Activated T-helper 1 cell treated with anti-CD3 and anti-CD28 coated beads, Interleukin-2, amount 50 U/mL, for 16 hours (primary cell): ENCODE measurements at places on chromosomes 5 and 9.

DNA sequence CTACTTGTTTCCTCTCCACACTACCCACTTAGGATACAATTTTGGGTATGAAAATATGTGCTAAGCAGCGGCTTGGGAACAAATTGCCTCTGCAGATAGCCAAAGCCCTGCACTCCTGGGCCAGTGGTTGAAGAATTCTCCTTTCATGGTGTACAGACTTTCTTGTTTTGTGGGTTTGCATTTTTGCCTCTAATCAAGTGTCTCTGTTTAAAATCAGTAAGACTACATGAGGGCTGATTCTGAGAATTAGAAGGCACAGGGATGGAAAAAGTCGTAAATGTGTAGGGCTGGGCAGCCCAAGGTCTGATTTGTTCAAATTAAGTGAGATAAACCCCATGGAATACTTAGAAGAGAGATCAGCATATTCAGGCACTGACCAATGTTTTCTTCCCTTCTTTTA, 103.7 kb upstream of the CD180 start:
- no peak for DNase-seq

- no peak for DNase-seq
Observed at GRCh38 chr5:154071799-154072413, 33.1 kb downstream of the MFAP3 start.

DNA sequence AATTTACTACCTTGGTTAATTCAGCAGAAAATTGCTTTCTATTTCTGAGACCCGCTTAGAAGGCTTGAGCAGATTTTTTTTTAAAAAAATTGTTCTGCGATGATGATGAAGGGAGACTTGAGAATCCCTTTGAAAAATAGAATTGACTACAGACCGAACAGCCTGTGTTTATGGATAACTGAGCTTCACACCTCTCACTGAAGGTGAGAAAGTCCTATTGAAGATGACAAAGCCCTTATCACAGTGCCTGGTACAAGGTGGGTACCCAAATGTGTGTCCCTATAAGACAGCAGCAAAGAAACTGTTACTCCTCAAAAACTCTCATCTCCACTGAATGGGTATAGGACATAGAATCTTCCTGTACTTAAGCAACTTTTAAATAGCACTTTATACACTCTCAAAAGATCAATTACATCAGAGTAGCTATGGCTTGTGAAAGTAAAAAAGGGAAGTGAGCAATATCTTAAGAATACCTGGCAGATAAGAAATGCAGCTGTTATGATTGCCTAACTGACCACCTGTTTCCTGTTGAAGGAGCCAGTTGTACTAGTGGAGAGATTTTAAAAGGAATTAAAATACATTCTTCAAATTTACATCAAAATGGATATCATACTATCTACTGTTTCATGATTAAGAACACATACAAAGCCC, 419.7 kb downstream of the CHSY3 start:
- DNase-seq: no peak

DNA sequence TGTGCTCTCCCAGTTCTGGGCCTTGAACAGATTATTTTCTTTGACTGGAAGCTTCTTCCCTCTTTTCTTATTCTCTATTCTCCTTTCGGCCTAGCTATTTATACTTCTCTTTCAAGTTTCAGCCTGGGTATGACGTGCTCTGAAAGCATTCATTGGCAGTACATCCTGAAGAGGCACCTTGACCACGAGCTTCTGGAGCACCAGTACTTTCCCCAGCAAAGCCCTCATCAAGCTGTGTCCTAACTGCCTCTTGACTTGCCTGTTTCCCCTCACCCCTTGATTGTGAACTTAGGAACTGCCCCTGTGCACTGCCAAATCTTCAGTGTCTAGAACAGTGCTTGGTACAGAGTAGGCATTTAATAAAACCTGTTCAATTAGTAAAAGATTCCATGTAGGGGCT, 154.9 kb downstream of the KCTD16 start:
- no peak for DNase-seq

DNA sequence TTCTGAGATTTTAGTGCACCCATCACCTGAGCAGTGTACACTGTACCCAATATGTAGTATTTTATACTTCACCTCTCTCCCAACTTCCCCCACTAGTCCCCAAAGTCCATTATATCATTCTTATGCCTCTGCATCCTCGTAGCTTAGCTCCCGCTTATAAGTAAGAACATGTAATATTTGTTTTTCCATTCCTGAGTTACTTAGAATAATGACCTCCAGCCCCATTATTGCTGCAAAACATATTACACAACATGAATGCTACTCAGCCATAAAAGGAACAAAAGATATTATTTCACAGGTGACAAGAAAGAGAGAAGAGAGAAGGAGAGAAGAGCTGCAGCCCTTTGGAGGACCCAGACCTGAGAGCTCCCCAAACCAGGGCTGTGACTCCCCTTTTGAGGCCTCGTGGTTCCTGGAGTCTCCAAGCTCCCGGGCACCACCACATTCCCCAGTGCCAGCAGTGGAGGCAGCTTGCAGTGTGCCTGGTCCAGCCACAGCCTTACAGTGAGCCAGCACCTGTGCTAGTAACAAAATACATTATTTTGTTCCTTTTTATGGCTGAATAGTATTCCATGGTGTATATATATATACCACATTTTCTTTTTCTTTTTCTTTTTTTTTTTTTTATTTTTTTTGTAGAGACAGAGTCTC, 194.5 kb upstream of the DAB2 start:
- no peak for DNase-seq

DNA sequence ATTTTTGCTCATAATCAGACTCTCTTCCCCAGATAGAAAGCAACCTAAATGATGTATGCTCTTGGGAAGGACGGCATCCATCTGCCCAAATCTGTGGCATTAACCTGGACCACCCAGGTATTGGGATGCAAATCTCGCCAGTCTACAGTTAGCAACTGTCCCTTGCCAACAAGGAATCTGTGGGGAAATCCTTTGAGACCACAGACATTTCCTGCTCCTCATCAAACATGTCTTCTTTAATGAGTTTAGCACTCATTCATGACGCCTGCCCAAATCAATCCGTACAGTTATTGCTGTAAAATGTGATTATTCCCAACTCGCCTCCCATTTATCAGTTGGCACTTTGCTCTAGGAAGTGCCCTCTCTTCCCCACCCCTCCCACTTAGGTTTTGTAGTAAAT, 7.8 kb downstream of the ROR2 start:
- DNase-seq: no peak

DNA sequence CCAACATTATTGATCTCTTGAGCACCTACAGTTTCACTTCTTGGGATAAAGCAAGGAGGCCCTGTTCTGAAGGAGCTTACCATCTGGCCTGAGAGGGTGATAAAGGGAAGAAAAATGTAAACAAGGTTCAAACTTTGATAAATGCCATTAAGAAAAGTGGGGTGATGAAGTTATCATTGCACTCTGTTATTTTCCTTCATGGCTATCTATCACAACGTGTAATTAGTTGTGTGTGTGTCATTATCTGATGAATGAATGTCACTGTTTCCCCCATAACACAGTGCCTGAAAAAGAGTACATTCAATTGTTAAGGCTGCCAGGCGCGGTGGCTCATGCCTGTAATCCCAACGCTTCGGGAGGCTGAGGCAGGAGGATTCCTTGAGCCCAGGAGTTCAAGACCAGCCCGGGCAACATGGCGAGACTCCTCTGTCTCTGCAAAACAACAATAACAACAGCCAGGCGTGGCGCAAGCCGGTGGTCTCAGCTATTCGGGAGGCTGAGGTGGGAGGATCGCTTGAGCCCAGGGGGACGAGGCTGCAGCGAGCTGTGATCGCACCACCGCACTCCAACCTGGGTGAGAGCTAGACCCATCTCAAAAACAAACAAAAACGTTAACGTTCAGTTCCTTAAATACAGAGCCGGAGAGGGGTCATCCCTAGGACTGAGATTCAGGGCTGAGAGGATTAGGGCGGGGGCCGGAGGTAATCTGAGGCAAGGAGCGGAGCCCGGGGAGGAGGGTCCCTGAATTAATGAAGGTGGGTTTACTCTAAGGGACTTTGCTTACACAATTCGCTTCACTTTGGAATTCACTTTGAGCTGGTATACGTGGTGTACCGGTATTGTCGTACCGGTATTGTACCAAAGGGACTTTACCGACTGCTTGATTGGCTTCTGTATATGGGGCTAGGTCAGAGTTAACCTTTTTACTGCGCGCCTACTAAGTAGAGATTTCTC, 917 bp downstream of the NHP2 start:
- DNase-seq: no peak

DNA sequence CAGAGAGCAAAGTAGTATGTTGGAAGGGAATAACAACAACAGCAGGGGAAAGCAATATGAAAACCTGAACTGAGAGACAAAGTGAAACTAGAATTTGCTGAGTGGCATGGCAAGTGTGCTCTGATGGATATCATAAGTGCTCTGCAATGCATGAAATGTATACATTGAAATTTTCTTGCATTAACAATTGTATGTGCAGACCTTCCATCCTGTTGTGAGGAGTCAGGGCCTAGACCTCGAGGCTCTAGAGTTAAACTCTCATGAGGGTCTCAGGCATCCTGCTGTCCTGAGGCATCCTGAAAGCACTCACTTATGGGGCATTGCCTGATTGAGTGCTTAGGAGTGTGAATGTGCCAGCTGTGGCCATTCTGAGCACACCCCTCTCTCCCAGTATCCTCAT, 1.1 kb downstream of the ECM2 start:
- DNase-seq: no peak

- no peak for DNase-seq
Observed at GRCh38 chr9:36165826-36166167, 3.4 kb upstream of the CCIN start.

DNA sequence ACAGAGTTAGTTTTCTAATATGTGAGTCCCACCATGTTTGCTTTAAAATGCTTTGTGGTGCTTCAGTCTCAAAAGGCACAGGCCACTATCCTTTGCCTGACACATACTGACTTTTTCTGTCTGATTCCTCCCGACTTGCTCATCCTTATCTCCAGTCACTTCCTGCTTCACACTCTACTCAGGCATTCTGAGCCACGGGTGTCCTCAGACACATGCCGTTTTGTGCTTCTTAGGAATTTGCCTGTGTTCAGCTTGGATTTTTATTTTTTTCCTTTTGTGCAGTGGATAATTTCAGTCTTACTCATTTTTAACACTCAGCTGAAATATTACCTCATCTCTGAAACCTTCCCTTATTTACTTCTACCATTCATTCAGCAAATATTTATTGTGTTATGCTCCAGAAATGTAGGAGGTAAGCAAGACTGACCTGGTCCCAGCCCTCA, 54.1 kb downstream of the MAN2A1 start:
- DNase-seq: no peak

DNA sequence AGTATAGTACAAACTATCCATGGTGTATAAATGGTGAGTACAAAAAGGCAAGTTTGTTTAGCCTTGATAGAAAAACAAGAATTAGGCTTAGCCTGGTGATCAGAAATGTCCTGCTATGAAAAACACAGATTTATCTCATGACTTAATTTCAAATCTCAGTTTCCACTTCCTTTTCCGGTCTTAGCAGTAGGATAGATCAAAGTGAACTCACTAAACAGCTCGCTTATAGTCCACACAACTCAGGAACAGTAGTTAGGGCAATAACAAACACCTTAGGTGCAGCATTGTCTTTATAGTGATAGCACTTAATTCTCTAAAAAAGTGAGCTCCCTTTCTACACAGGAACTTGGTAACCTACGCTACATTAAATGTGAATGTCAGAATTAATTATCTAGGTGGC, 11.4 kb downstream of the GOLGA1 start:
- DNase-seq: no peak

DNA sequence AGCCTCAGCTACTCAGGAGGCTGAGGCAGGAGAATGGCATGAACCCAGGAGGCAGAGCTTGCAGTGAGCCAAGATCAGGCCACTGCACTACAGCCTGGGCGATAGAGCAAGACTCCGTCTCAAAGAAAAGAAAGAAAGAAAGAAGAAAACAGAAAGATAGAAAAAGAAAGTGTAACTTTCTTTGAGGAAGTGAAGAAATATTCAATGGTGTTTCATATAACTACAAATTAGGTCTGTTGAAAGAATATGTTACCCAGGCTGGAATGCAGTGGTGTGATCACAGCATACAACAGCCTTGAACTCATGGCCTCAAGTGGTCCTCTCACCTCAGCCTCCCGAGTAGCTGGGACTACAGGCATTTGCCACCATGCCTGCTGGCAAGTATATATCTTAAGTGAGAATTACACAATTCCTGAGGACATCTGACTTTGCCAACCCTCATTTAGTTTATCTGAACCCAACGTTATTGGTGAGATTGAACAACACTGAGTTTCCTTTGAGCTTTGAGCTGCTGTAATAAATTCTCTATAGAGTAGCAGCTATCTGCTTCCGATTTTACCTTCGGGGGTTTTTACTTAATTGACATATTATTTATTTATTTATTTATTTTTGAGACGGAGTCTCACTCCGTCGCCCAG, 2.0 kb upstream of the FAF2 start:
- DNase-seq: no peak

DNA sequence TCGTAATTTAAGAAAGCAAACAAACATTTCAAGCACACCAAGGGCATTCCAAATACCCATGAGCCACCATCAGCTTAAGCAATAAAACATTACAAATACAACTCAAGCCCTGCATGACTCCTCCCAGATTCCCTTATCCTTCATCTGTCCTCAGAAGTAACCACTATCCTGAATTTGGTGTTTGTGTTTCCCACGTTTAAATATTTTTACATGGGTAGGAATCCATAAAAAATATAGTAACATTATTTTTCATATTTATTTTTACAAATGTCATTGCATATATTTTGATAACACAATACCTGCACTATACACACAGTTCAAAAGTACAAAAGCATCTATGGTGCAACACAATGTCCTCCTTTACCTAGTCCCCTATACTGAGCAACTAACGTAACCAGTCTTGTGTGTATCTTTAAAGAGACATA, 6.4 kb downstream of the PRKAA1 start:
- DNase-seq: no peak

- no peak for DNase-seq
Observed at GRCh38 chr9:130627051-130627450, 37.3 kb upstream of the PRDM12 start.

- DNase-seq: no peak
Observed at GRCh38 chr9:764105-764524, 77.4 kb upstream of the DMRT1 start.

GRCh38 chr9:75170898-75171360, 82.6 kb downstream of the OSTF1 start:
- DNase-seq: no peak

GRCh38 chr5:33781286-33781685, 110.5 kb downstream of the ADAMTS12 start:
- DNase-seq: no peak

DNA sequence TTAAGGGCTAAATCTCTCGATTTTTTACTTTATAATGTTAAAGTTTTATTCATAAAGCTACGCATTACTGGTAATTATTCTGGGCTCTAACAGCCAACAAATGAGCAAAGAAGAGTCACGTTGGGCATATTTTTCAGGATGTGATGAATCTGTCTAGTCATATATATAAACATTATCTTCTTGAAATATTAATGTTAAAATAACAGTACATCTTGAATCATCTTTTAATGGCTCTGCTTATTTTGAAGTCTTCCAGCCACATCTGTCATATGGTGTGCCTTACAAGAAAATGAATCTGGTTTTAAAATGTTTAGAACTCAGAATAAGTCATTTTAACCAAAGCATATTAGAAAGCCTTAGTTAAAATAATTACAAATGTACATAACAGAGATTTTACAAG, 96.9 kb downstream of the CWC27 start:
- no peak for DNase-seq

GRCh38 chr5:9641806-9642355, 11.7 kb upstream of the TAS2R1 start:
- no peak for DNase-seq
